ENCODE measurements at places on chromosomes 13 and 19.

GRCh38 chr13:85019121-85019520, 780.1 kb downstream of the SLITRK6 start:
- no peak for DNase-seq

- DNase-seq: no peak
Measured at GRCh38 chr13:75102001-75102716, 379.8 kb downstream of the TBC1D4 start.

- DNase-seq: no peak
Measured at GRCh38 chr19:55452749-55453346, 8.6 kb downstream of the ISOC2 start.

- DNase-seq: no peak
Measured at GRCh38 chr13:95800436-95800835, 123.5 kb downstream of the DNAJC3 start.

- DNase-seq: no peak
Measured at GRCh38 chr13:108812165-108812564, 182.8 kb downstream of the MYO16 start.

DNA sequence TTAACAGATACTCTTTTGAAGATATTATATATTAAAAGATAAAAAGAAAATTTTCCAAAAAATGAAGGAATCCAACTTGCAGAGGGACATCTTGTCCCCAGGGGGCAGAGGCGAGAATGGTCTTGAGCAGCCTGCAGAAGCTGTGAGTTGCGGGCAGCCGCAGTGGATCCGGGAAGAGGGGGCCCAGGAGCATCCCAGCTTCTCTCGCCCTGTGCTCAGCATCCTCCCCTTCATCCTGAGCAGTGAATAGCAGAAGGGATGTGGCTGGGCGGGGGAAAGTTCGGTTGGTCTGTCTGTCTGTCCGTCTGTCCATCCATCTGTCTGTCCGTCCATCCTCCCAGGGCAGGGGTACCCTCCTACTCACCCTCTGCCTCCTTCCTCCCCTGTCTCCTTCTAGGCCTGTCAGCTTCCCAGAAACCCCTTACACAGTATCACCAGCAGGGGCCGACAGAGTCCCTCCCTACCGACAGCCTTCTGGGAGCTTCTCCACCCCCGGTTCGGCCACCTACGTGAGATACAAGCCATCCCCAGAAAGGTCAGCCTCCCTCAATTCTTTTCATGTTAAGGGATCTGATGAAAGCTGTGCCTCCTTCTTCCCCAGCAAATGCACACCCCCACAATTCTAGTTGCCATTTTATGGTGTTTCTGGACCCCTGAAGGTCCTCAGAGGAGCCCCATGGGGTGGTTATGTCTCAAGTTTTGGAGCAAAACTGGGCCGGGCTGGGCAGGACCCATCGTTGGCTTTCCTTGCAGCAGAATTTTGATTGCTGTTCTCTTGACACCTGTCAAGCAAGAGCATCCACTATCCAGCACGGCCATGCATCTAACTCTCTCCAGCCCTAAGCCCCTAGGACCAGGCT, 81.6 kb downstream of the DPF1 start:
- peak; percentile 13 for DNase-seq

DNA sequence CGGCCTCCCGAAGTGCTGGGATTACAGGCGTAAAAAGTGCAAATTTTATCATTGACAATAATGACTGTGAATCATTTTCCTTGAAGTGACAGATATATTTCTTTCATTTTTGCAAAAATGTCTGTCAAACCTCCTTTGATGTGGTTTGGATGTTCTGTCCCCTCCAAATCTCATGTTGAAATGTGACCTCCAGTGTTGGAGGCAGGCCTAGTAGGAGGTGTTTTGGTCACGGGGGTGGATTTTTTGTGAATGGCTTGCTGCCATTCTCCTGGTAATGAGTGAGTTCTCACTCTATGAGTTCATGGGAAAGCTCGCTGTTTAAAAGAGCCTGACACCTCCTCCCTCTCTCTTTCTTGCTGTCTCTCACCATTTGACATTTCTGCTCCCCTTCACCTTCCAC, 5.5 kb upstream of the SLC1A6 start:
- DNase-seq: no peak

DNA sequence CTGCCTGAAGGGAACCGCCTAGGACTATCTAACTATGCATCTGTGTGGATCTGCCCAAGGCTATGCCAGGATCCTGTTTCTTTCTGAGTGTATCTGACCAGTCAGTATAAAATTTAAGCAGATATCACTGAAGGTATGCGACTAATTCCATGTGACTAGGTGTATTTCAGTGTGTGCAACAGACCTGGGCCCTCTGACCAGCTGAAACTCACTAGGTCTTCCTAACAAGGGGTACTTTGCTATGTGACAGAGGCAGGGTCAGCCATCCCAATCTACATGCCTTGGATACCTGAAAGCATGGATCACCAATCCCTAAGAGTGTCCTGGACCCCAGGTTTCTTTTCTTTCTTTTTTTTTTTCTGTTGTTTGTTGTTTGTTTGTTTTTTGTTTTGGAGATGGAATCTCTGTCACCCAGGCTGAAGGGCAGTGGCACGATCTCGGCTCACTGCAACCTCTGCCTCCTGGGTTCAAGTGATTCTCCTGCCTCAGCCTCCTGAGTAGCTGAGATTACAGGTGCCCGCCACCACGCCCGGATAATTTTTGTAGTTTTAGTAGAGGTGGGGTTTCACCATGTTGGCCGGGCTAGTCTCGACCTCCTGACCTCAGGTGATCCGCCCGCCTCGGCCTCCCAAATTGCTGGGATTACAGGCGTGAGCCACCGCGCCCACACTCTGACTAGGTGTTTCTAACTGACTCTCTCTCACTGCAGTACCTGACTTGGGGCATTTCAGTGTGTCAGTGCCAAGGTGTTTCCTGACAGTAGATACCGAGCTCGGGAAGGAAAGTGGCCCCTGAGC, 43.5 kb downstream of the FCGBP start:
- no peak for DNase-seq

DNA sequence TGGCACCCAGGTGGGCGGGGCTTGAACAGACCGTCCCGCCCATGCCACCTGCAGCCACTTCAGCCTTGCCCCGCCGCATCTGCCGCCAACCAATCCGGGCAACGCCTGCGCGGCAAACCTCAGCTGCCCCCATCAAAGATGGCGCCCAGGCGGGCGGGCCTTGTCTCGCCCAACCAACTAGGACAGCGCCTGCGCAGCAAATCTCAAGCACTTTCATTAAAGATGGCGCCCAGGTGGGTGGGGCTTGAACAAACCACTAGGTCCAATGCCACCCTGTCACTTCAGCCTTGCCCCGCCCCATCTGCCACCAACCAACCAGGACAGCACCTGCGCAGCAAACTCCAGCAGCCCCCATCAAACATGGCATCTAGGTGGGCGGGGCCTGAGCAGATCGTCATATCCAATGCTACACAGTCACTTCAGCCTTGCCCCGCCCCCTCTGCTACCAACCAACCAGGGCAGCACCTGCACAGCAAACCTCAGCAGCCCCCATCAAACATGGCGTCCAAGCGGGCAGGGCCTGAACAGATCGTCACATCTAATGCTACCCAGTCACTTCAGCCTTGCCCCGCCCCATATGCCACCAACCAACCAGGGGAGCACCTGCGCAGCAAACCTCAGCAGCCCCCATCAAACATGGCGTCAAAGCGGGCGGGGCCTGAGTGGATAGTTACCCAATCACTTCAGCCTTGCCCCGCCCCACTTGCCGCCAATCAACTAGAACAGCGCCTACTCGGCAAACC, 1.4 kb downstream of the PEG3 start:
- DNase-seq: peak; percentile 6

GRCh38 chr19:30428092-30428680, 56.0 kb downstream of the ZNF536 start:
- no peak for DNase-seq

DNA sequence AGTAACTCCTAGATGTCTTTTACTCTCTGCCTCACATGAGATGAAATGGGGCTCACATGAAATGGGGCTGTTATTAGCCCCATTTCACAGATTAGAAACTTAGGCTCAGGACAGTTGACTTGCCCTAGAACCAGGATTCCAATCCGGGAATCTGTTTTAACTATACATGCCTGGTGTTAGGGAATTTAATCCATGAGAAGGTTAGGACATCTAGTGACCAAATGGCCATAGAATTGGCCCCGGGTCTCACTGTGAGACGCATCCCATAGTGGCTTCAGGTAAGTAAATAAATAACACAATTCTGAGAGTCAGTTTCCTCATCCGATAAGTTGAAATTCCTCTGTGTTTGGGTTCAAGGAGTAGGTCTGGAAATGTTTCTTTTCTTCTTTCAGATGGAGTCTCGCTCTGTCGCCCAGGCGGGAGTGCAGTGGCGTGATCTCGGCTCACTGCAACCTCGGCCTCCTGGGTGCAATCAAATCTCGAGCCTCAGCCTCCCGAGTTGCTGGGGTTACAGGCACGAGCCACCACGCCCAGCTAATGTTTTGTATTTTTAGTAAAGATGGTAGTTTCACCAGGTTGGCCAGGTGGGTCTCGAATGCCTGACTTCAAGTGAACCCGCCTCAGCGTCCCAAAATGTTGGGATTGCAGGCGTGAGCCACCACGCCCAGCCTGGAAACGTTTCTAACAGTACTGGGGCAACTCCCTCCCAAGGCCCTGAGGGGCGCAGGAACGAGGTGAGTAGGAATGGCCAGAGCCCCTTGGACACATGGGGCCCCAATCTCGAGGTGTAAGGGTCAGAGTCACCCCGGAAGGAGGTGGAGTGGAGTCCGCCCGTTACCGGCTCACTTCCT, 1.2 kb upstream of the ZNF574 start:
- DNase-seq: no peak

DNA sequence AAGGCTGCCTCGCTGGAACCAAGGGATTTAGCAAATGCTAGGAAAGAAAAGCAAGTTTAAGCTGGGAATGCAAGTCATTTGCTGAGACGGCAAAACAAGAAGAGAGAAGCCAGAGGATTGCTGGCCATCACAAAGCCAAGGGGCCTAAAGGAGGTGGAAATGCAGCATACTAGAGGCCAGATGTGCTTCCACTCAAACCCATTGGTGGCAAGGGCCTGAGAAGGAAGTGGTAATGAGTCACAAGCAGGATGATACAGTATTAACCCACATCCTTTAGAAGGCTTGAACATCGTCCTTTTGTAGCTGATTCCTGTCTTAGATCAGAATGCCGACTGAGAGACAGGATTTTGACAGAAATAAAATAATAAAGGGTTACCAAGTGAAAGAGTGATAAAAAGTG, 68.2 kb downstream of the ITGBL1 start:
- no peak for DNase-seq

DNA sequence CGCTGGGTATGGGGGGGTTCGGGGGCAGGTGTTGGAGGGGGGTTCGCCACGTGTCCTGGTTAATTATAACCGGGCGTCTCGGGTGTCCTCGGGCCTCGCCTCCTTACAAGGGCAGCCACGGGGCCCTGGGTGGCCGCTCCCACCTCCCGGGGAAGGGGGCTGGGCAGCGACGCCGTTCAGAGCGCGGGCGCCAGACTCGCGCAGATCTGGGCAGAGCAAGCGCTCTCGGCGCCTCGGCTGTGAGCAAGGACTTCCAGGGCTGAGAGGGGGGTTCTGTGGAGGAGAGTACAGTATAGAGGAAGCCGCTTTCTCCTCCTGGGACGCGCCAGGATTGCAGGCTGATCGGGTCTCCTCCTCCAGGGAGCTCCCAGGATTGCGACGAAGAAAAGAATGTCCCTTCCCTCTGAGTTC, 1.0 kb upstream of the CKM start:
- DNase-seq: no peak

GRCh38 chr13:31380715-31381114, 180.9 kb downstream of the B3GLCT start:
- no peak for DNase-seq

GRCh38 chr13:29722415-29722814, 126.9 kb upstream of the SLC7A1 start:
- DNase-seq: no peak

DNA sequence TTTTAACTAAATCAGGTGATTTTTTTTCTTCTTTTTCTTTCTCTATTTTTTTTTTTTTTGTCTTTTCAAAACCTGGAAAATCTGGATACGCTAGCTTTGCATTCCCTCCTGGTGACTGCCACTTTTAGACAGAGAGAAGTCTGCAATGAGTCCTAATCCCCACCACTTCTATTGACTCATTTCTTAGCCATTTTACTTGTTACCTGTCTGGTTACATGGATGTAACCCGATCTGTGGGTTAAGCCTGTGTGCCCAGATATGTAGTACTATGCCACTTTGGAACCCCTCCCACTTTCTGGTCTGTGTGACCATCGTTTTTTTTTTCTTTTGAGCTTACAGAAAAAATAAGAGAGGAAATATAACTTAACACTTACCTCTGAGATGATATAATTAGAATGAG, 817.8 kb upstream of the PCDH9 start:
- no peak for DNase-seq

- DNase-seq: no peak
Measured at GRCh38 chr13:33185853-33186252, 99.7 kb downstream of the STARD13 start.

DNA sequence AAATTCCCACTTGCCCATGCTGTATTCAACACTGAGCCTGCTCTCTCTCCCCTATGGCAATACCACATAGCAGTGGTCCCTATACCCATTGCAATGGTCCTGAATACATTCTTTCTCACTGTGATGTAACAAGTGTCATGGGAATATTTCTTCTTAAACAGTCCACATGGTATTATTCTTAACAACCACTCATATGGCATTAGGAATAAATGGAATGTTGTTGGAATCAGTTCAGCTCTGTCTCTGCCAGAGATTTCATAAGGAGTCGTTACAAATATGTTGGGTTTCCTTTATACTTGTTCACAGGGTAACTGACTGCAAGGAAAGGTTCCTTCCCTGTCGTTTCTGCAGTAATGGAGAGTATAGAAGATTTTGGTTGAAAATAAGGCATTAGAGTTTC, 128.3 kb upstream of the SPATA13 start:
- no peak for DNase-seq

DNA sequence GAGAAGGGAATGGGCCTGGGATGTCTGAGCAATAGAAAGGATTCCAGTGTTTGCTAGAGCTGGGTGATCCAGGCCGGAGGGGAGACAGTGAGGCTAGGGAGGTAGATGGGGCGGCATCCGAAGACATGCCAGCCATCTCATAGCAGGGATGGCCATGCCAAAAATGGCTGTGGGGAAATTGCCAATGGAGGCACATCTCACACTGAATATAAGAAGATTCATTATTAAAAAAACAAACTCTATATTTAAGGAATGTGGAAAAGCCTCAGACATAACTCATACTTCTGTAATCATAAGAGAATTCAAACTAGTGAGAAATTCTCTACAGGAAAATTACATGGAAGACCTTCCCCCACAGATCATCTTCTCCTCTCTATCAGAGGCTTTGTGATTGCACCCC, 289.2 kb downstream of the FGF9 start:
- no peak for DNase-seq

- no peak for DNase-seq
Measured at GRCh38 chr13:27765650-27766049, 26.6 kb upstream of the GSX1 start.
